ENCODE measurements at places on chromosomes 13 and 19. TPM values are rescaled to one million over a fixed set of nuclear protein-coding genes. Genes with fewer than 3 reads are reported as not detected.

The ATP4B gene
- not detected for total RNA-seq

The TUBA3C gene
- not detected for total RNA-seq

The CALR3 gene
- not detected for total RNA-seq

The TMC4 gene
- 91.5 TPM for total RNA-seq

The KASH5 gene
- not detected for total RNA-seq

The TGFB1 gene
- 4.4 TPM for total RNA-seq

DNA sequence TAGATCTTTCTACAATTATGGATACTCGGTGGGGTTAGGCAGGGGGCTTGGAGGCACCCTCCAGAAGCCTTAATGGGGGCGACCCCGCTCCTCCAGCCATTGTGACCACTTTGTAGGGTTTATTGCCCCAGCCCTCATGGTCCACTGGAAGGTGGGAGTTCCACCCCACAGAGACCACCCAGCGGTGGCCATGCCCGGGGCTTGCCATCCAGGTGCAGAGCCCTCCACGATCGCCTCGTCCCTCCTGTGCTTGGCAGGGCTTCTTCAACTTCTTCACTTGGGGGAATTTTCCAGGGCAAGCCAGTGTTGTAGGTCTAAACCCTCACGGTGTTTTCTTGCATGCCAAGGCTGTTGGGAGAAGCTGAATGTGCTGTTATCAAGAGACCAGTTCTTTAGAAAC lies 16.1 kb downstream of the ZNF536 start:
- no peak for DNase-seq

DNA sequence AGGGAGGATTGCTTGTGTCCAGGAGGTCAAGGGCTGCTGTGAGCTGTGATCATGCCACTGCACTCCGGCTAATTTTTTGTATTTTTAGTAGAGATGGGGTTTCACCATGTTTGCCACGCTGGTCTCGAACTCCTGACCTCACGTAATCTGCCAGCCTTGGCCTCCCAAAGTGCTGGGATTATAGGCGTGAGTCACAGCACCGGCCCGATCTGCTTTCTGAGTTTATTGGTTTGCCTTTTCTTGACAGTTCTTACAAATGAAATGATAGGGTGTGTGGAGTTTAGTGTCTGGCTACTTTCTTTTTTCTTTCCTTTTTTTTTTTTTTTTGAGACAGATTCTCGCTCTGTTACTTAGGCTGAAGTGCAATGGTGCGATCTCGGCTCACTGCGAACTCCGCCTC lies 848 bp downstream of the C19orf44 start:
- no peak for DNase-seq

DNA sequence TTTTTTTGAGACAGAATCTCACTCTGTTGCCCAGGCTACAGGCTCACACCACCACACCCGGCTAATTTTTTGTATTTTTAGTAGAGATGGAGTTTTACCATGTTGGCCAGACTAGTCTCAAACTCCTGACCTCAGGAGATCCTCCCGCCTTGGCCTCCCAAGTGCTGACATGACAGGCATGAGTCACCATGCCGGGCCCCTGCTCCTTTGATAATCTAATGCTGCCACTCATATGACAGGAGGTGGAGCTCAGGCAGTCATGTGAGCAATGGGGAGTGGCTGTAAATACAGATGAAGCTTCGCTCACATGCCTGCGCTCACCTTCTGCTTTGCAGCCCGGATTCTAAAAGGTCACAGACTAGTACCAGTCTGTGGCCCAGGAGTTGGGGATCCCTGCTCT lies 25.1 kb downstream of the ARHGEF18 start:
- peak; percentile 40 for DNase-seq

GRCh38 chr19:30742406-30742938 lies 370.3 kb downstream of the ZNF536 start:
- DNase-seq: no peak

DNA sequence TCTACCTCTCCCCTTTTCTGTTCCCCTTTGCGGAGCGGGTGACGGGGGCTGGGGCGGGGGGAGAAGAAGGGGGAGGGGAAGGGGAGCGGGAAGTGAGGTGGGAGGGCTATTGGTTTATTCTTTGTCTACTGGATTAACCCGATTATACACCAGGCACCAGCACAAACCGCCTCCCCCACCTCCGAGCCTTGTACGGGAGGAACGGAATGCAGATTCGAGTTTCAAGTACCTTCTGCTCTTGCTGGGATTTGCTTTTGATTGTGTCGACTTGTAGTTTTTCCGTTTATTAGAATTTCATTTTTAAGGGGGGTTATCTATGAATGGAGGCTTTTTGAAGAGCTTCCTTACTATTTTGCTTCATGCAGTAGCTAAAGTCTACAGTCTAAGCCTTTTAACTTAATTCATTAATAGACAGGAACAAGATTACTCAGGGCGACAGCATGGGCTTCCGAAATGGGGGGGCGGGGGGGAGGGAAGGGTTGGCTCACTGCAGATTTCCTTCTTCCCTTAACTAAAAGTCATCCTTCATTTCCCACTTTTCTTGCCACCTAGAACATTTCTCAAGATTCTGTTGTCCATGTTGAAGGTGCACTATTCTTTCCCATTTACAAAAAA lies 937 bp upstream of the SPRY2 start:
- DNase-seq: peak; percentile 54

DNA sequence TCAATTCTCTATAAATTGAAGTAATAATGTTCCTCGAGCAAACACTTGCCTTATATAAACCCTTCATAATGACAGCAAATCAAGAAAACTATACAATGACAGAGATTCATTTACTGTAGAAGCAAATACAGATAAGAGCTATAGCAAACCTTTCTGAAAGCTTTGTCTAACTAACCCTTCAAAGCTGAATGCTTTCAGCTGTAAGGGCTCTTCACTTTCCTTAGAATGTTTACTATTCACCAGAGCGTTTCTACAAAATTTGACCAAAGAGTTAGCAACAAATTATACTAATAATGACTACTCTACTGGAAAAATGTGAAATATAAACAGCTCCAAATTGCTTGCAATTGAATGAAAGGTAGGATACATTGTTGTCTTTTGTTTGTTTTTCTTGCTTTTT lies 218.1 kb downstream of the SLITRK5 start:
- DNase-seq: no peak

- no peak for DNase-seq
Measured at GRCh38 chr13:107387525-107387924, 819.6 kb upstream of the ARGLU1 start.

DNA sequence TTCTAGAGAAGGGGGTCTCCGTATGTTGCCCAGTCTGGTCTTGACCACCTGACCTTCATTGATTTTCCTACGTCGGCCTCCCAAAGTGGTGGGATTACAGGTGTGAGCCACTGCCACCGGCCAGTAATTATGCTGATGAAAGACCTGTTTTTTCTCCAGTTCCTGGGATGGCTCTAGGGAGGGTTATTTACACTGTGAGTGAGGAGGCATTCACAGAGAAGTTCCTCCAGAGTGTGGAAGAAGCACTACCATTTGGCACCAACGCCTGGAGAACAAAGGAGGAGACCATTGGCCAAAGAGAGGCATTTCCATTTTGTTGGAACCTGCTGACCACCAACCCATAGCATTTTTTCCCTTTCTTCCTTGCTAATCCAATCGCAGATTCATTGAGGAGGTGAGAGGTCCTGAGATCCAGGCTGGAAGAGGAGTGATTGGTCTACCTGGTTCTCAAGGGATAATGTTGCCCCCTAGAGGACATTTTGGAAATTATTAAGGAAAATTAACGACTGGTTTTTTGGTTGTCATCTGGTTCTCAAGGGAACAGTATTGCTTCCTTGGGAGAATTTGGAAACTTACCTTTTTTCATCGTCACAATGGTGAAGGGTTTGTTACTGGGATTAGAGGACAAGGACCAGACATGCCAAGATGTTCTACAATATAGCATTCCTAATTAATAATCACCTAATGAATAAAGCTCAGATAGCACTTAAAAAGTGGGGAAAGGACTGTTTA lies 5.5 kb upstream of the SAE1 start:
- no peak for DNase-seq

DNA sequence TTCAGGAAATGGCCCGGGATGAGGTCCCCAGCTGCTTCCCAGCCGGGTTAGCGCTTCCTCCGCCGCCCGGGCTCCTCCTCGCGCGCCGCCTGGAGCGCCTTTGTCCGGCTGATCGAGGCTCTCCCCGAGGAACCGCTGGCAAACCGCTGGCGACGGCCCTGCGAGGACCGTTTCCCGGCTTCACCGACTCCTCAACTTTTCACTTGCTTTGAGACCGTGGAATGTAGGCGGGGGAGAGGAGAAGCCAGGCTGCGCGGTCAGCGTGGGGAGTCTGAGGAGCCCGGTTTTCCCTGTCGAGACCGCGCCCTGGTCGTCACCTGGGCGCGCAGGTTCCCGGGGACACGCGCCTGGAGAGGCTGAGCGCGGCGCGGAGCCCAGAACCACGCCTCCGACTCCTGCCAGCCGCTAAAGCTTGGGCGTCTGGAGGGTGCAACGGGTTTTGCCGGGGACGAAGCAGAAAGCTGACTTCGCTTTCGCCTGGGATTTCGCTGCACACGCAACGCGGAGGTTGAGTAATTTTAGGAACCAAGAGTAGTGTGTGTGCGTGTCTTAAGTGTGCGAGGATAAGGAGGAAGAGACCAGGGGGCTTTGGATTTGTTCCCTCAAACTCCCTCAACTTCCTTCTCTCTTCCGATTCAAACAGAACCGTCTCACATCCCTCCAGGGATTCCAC lies 7.3 kb upstream of the DGKH start:
- peak; percentile 73 for DNase-seq

- no peak for DNase-seq
Measured at GRCh38 chr19:49188626-49189200, 31.1 kb downstream of the TRPM4 start.

DNA sequence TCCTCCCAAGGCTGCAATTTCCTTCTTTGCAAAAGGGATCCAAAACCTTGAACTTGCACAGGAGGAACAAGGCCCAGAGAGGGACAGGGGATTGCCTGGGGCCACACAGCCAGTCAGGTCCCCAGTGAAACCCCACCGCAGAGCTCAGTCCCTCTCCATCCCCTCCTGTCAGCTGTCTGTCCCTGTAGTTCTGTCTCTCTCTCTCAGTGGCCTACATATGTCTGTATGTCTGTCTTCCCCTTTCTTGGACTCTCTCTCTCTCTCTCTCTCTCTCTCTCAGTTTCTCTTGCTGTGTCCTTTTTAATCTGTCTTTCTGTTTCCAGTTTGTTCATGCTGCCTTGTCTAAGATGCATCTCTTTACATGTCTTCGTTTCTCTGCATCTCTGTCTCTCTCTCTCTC lies 11.5 kb downstream of the CEACAM19 start:
- no peak for DNase-seq

GRCh38 chr13:48532256-48532505 lies 699 bp downstream of the RCBTB2 start:
- DNase-seq: no peak

- DNase-seq: no peak
Measured at GRCh38 chr13:31010296-31010695, 77.8 kb downstream of the TEX26 start.

GRCh38 chr13:41590643-41591042 lies 133.3 kb downstream of the RGCC start:
- DNase-seq: no peak

GRCh38 chr19:36392916-36393673 lies 14.1 kb upstream of the ZFP14 start:
- no peak for DNase-seq

Measured in transverse colon (tissue), 4 donors.